Frontal cortex (tissue), 4 donors: ENCODE measurements at places on chromosomes 1 and 21.

DNA sequence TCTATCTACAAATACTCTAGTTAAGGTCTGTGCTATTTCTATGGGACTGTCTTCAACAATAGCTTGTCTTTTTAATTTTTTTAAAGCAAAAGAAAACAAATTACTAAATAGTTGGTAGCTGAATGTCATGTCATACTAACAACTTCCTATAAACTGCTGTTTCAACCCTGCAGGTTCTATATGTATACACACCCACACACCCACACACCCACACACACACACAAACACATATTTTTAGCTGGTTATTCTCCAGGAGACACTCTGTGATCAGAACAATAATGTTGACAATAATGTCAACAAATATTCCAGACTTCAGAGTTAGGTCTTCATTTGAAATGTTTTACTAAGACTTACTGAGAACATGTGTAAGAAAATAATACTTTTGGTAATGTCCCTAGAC, 66.7 kb downstream of the AK5 start:
- no peak for DNase-seq

GRCh38 chr1:160656737-160657136, 9.9 kb upstream of the SLAMF1 start:
- no peak for DNase-seq

GRCh38 chr1:32521165-32521564, 18.1 kb upstream of the ZBTB8A start:
- no peak for DNase-seq

- DNase-seq, result no peak
These were observed 8.2 kb downstream of the GPSM2 start for GRCh38 chr1:108884968-108885367.
